ENCODE measurements at places on chromosomes 5 and 9. TPM values are rescaled to one million over a fixed set of nuclear protein-coding genes. Genes with fewer than 3 reads are reported as not detected.

Gene SLC25A48
- not detected for total RNA-seq

Gene ZFP2
- total RNA-seq: 0.54 TPM

Gene DPYSL3
- total RNA-seq: not detected

DNA sequence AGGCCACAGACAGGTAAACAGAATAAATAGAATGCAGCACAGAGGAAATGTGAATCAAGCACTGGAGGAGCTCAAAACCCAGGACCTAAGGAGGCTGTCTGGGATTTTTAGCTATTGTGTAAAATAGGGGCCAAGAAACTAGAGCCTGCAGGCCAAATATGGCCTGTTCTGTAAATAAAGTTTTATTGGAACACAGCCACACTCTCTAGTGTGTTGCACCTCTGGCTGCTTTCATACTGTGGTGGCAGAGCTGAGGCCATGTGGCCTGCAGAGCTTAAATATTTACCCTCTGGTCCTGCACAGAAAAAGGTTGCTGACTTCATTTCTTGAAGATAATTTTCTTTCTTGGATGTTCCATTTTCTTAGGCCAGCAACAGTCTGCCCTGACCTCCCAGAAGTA, 136.4 kb downstream of the WDR41 start:
- DNase-seq: no peak

DNA sequence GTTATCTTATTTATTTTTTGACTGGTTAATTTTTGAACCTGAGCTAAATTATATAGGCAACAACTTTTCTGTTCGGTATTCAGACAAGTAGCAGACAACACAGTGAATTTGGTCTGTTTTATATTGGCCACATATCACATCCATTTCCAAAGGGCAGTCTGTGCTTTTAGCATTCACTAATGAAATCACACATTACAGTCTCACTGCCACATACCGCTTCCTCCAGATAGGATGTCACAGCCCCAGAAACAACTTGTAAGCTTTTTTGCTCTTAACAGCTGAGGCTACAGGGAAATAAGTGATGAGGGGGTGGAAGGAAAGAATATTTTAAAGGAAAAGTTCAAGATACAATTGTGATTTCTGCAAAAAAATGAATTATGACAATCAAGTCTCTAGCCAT, 140.6 kb downstream of the PLCXD3 start:
- DNase-seq: no peak

- no peak for DNase-seq
Observed at GRCh38 chr9:97873425-97873824, 20.4 kb downstream of the FOXE1 start.

GRCh38 chr5:79133121-79133656, 21.6 kb downstream of the BHMT start:
- no peak for DNase-seq

- no peak for DNase-seq
Observed at GRCh38 chr5:15741591-15741990, 241.6 kb downstream of the FBXL7 start.

- no peak for DNase-seq
Observed at GRCh38 chr9:72025906-72026305, 34.5 kb downstream of the C9orf57 start.

GRCh38 chr5:22998774-22999173, 145.6 kb upstream of the CDH12 start:
- no peak for DNase-seq

GRCh38 chr5:66012271-66012670, 85.9 kb downstream of the ERBIN start:
- no peak for DNase-seq

GRCh38 chr9:20684875-20685696, 1.0 kb downstream of the FOCAD start:
- DNase-seq: no peak

GRCh38 chr9:36423206-36423605, 23.1 kb upstream of the RNF38 start:
- DNase-seq: no peak

DNA sequence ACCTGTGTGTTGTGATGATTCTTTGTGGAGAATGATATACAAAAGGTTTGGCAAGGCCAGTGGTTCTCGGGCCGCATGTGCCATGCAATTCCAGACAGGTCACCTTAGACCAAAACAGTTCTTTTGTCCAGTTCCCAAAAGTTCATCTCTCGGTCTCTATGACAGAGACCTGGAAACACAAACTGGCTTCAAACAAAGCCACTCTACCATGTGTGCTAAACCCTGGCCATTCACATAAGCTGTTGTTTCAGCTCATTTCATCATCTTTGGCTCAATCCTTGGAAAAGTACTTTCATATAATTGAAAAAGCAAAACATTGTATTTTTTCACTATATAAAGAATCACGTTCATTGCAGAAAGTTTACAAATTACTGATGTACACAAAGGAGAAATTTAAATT, 210.5 kb upstream of the SEMA6A start:
- DNase-seq: no peak

- DNase-seq: no peak
Observed at GRCh38 chr9:76595645-76596044, 136.7 kb downstream of the GCNT1 start.

- no peak for DNase-seq
Observed at GRCh38 chr5:155434681-155435080, 421.1 kb downstream of the KIF4B start.

DNA sequence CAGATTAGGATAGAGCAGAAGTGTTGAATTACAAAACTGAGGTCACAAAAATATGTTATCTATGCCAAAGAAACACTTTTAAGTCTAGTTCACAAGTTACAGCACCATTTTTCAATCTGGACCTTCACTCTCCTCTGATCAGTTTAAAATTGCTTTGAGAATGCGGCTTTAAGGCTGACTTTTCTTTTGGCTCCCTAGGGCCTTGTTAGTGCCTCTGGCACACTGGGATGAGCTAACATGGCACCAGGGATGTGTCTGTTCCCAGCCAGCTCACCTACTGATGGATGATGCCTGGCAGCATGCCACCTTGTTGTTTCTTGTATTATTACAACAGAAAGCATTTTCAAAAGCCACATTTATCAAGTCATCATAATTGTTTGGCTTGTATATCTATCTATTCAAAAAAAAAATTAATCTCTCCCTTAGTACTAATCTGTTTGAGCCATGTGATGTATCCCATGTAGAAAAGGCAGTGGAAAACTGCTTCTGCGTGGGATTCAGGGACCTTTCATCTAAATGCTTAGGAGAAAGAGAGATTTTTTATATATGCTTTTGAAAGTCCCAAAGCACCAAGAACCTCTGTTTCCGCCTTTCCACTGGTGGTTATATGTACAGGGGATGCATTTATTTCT, 46.6 kb downstream of the ADAMTSL1 start:
- no peak for DNase-seq

- no peak for DNase-seq
Observed at GRCh38 chr5:142551338-142552067, 134.4 kb downstream of the FGF1 start.

DNA sequence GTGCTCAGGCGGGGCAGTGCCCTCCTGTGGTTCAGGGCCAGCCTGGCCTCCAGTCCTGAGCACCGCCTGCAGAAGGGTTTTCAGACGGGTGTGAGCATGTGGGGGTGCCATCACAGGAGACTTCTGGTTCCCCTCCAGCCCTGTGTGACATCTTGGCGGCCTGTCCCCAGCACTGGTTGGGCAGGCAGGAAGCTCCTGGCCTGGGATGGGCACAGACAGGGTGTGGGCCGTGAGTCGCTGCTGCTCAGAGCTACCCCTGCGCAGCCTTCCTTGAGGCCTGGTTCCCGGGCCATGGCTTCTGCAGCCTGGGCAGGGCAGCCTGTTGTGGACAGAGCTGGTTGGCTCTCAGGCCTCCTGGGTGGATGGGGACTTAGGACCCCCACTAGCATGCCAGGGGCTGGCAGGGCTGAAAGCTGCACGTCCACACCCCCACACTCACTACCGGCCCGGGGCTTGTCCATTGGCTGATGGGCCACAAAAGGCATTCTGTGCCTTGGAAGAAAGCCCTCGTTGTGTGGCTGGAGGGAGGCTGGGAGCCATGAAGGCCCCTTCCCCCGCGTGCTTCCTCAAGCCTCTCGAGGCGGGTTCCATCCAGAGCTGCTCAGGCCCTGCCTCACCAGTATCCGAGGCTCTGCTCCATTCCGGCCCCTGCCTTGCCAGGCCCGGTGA, 58.7 kb downstream of the RXRA start:
- no peak for DNase-seq

- no peak for DNase-seq
Observed at GRCh38 chr5:98415663-98416062, 357.8 kb upstream of the RGMB start.

Measured in natural killer cell (primary cell).